ENCODE measurements at places on chromosomes 4 and X. TPM values are rescaled to one million over a fixed set of nuclear protein-coding genes. Genes with fewer than 3 reads are reported as not detected.

Gene TCEAL2
- total RNA-seq = 0.51 TPM

DNA sequence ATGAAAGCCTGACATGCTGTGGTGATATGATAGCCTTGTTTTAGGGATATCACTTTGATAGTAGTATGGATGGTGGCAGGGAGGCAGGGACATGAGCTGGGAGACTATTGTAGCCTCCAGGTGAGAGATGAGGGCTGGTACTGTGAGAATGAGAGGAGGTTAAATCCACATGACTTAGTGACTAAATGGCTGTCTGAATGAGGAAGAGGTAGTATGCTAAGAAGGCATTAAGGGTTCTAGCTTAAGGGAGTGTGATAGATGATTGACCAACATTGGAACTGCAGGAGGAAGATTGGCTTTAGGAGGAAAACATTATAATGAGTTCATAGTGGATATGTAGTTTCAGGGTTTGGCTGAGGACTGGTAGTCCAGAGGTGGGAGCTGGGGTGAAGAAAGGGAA, 195.0 kb upstream of the ANK2 start:
- DNase-seq = no peak

- no peak for DNase-seq
Observed at GRCh38 chr4:85833302-85833701, 358.4 kb downstream of the ARHGAP24 start.

GRCh38 chrX:40420899-40421729, 159.7 kb upstream of the ATP6AP2 start:
- DNase-seq = no peak

DNA sequence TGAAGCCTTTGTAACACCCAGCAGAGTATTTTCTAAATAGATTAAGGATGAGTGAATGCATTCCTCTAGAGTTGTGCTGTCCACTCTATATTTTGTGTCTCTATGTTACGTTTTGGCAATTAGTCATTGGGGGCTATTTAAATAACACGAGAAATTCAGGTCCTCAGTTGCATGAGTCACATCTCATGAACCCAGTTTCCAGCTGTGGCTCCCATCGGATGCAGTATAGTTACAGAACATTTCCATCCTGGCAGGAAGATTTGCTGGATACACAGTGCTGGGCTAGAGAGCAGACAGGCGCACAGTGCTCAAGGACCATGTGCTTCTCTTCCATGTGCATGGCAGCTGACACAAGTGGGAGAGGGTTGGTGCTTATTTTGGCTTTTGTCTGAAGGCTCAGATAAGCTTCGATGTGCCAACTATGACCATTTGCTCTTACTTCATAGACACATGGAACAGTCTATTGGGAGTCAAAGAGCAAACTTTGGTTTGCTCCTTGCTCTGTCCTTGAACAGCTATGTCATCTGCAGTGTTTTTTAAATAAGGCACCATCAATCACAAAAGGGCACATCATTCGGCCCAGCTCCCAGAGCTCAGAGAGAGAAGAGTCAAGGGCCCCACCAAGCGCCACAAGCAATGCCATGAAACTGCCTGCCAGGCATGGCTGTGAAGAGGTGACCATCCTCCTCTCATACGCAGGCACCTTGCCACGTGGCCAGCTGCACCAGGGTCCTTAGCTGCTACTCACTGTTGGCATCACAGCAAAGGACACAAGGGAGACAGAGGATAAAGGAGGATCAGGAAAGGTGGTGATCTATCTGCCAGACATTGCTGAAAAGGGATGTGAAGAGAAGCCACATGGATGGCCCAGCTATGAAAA, 8.1 kb upstream of the STS start:
- DNase-seq = no peak

DNA sequence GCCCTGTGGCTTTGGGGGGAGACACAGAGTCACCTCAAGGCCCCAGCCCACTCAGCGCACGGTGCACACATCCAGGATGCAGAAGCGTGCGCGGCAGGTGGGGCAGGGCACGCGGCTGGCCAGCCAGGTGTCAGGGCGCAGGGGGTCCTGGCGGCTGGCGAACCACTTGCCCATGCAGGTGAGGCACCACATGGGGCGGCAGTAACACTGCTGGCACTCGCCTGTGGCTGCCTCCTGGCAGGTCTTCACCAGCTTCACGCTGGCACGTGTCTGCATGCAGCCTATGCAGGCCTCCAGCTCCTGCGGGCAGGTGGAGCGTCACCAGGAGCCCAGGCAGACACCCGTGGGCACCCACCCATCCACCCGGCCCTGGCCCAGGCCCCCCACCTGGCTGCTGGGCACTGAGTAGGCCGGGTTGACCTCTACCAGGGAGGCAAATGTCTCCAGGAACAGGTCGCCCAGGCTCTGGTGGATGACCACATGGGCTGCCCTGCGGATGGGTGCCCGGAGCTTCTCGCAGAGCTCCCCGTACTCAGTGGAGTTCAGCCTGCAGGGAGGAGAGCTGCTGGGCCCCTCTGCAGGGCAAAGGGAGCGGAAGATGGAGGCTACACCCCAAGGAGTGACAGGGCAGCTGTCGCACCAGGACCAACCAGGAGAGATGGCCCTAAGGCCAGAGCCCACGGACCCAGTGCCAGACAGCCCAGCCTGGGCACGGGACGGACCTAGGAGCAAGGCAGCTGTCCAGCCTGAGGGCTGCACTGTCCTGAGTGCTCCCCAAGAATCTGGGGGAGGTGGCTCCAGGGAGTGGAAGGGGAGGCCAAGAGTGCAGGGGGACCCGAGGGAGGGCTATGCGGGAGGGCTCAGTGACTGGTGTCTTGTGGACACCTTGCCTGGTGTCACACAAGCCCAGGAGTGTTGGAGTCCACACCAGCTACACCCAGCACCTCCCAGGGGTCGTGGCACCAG, 3.7 kb downstream of the TMEM129 start:
- DNase-seq = no peak

DNA sequence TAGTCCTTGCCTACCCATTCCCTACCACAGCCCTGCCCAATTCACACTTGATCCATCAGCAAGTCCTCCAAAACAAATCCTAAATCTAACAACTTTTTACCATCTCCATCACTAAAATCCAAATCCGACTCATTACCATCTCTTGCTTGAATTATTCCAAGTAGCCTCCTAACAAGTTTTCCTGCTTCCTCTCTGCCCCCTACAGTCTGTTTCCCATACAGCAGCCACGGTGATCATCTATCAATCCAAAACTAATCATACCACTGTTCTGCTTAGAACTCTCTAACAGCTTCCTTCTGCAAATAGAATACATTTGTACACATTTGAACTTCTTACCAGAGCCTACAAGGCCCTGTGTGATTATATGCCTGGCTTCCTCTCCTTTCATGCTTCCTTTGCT, 133.0 kb downstream of the SHROOM4 start:
- DNase-seq = no peak

Gene NAP1L2
- total RNA-seq = 10.4 TPM

DNA sequence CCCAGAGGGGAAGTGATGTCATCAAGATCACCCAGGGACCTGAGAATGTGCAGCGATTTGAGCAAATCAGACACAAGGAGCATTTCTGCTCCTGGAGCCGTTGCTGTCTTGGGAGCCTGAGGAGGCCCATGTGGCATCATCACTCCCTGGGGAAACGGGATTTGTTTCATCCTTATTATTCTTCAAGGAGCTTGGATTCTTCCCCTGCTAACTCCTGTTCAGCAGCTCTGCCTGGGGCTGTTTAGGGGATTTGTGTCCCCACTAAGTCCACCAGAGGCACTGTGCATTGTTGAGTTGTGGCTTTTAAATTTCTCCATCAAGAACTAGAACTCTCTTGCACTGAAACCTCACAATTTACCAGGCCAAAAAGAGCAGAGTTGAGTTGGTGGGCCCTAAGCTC, 104.2 kb upstream of the MSX1 start:
- no peak for DNase-seq

DNA sequence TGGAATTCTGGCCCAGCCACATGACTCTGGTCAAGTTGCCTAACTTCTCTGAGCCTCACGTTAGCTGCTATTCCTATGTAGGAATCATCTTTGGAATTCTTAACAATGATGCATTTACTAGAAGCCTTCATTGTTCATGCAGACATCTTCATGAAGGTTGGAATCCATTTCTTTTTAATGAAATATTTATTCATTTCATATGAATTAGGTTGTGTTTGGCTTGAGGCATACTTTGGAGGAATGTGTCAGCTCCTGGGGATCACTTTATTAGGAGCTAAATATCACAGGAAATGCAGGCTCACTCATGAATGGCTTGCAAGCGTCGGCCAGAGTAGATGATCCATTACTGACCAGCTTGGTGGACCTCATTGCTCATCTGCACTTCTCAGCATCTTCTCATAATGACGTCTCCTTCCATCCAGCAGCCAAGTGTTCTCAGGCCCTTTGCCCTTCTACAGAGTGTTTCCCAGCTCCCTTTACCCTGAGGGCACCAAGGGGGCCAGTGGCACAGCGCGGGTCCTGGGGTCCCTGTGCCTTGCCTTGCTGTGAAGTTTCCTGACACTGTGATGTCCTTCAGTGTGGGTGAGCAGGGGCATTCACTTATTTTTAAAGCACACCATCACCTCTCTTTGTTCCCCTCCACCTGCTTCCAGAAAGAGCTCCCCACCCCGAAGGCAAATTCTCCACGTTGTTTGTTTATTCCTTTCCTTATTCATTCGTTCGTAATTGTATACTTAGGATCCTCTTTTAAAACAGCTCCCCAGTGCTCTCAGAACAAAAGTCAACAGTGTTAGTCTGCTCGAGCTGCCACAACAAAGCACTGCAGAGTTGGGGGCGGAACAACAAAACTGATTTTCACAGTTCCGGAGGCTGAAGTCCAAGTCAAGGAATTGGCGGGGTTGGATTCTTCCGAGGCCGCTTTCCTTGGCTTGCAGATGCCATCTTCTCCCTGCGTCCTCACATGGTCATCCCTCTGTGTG, 106.8 kb downstream of the STK32B start:
- no peak for DNase-seq

GRCh38 chrX:120768254-120768653, 107.4 kb downstream of the CT47B1 start:
- no peak for DNase-seq

Gene DGKK
- total RNA-seq = not detected

DNA sequence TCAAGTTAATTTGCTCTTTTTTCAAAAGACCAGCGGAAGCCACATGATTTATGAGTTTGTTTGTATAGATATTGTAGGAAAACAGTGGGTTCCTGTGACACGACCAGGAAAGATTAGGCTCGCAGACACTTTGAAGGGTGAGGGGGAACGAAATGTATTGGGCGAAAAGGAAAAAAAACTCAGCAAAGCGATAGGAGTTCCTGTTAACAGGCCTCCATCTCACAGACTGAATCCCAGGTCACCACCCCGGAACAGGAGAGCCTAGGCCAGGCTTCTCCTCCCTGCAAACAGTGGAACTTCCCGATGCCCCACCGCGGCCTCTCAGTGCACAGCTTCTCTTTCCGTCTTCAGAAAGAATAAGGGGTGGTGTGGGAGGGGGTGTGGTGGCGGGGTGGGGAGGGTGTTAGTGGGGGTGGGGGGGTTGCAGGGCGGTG, 181.8 kb upstream of the GPRIN3 start:
- no peak for DNase-seq

GRCh38 chr4:83043801-83044407, 8.9 kb downstream of the COPS4 start:
- peak; percentile 25 for DNase-seq

- DNase-seq = no peak
Observed at GRCh38 chr4:113064244-113064643, 14.8 kb downstream of the ANK2 start.

GRCh38 chr4:95644417-95644816, 95.6 kb upstream of the UNC5C start:
- no peak for DNase-seq

Gene MAGEA10
- not detected for total RNA-seq

- DNase-seq = no peak
Observed at GRCh38 chr4:143359644-143360193, 23.0 kb downstream of the GAB1 start.

- no peak for DNase-seq
Observed at GRCh38 chr4:42339935-42340406, 57.3 kb upstream of the SHISA3 start.

DNA sequence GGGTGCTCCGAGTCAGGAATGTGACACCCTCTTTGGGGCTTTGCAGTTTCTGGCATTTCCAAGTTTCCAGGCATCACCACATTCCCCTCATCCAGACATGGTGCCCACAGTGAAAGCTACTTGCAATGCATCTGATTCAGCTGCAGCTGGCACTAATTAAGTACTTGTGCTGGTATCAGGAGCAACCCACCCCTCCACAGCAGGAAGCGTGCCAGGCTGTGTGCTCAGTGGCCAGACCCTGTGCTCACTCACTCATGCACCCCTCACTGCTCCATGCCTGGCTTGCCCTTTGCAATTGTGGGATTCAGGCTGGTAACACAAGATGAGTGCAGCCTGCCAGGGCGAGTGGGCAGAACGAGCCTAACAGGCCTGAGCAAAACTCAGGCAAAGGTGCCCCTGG, 271.2 kb downstream of the EPHA5 start:
- DNase-seq = no peak

GRCh38 chr4:141849367-141849766, 213.0 kb downstream of the IL15 start:
- DNase-seq = no peak

Gene FOXR2
- total RNA-seq = not detected

DNA sequence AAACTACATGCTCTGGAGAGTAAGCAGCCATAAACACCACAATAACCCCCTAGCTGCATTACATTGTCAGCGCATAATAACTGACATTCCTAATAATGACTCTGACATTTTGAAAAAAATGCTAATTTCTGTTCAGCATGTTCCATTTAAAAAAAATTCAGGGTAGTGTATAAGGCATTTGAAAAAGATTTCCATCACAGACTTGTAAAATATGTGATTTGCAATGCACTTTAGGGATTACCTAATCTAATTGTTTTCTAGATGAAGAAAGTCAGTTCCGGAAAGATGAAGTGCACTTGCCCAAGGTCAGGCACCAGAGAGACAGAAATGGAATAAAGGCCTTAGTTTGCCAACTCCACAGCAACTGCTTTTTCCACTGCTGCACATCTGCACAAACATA, 55.3 kb downstream of the FANCB start:
- DNase-seq = no peak

Gene PLP1
- 0.88 TPM for total RNA-seq

Gene TMEM154
- 4.4 TPM for total RNA-seq

DNA sequence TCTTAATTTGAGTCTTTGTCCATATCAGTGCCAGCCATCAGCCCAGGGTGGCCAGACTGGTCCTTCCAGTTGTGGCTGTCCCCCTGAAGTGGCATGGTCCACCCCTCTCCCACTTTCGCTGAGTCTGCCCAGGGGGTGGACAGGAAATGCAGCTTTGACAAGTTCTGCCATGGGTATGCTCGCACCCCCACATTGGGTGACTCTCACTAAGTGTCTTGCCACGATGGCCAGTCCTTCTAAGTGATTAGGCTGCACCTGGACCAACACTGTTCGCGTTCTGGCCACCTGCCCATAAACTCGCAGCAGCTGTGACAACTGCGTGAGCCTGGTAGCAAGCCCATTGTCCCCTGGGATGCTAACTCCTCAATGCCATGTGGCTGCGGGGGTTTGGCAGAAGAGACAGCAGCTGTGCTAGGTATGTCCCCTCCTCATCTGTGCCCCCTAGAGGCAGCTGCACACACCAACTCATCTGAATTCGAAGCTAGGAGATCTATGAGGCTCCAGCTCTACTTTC, 10.0 kb upstream of the LNX1 start:
- no peak for DNase-seq

GRCh38 chr4:128721896-128722295, 87.6 kb upstream of the JADE1 start:
- DNase-seq = no peak
